ENCODE measurements at places on chromosomes 2 and 18. TPM values are rescaled to one million over a fixed set of nuclear protein-coding genes. Genes with fewer than 3 reads are reported as not detected.

The ARHGAP15 gene
- total RNA-seq = 0.09 TPM

The SP3 gene
- total RNA-seq = 89.2 TPM

The CCDC85A gene
- 0.09 TPM for total RNA-seq

The TMEM169 gene
- total RNA-seq = 0.09 TPM

The RGPD4 gene
- not detected for total RNA-seq

The ACTG2 gene
- 20.1 TPM for total RNA-seq

The FAM124B gene
- under 0.01 TPM for total RNA-seq

The IL36A gene
- not detected for total RNA-seq

The GKN2 gene
- total RNA-seq = not detected

The MARCHF4 gene
- 0.28 TPM for total RNA-seq

The DUSP19 gene
- total RNA-seq = 3.8 TPM
